ENCODE measurements at places on chromosomes 13 and 19. TPM values are rescaled to one million over a fixed set of nuclear protein-coding genes. Genes with fewer than 3 reads are reported as not detected.
A peak's percentile ranks its signal among the peaks of the same experiment; 100 is the strongest.

The DOCK9 gene
- 54.4 TPM for total RNA-seq

The ZNF493 gene
- total RNA-seq, result 15.7 TPM

The FAM216B gene
- not detected for total RNA-seq

The VAV1 gene
- 12.3 TPM for total RNA-seq

The TSC22D1 gene
- 249 TPM for total RNA-seq

The CCL25 gene
- total RNA-seq, result not detected

The MTIF3 gene
- total RNA-seq, result 57.4 TPM

The LENG8 gene
- total RNA-seq, result 214 TPM

The TEX29 gene
- not detected for total RNA-seq

The SPRY2 gene
- total RNA-seq, result 51.3 TPM

The CALR3 gene
- not detected for total RNA-seq

The COX7A1 gene
- 6.0 TPM for total RNA-seq

The ACER1 gene
- total RNA-seq, result not detected

The SBK3 gene
- total RNA-seq, result 0.54 TPM

The EEF1AKMT1 gene
- 5.1 TPM for total RNA-seq

The TMEM91 gene
- total RNA-seq, result 5.6 TPM

The CDC42EP5 gene
- 446 TPM for total RNA-seq

The CFAP97D2 gene
- total RNA-seq, result not detected

The ZNF763 gene
- total RNA-seq, result 6.7 TPM

The KIR3DL2 gene
- 0.26 TPM for total RNA-seq

DNA sequence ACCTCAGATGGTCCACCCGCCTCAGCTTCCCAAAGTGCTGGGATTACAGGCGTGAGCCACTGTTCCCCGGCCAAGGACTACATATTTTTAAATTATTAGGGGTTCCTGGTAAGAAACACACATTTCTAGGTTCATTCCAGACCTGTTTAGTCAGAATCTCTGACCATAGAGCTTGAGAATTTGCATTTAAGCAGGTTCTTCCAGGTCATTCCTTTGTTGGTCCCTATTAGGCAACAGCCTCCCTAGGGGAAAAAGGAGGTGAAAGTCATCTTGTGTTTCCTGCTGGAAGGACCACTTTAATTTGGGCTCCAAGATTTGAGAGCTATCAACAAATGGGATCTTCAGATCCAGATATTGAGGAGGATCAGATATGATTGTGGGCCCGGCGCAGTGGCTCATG lies 16.3 kb downstream of the S1PR2 start:
- no peak for DNase-seq

DNA sequence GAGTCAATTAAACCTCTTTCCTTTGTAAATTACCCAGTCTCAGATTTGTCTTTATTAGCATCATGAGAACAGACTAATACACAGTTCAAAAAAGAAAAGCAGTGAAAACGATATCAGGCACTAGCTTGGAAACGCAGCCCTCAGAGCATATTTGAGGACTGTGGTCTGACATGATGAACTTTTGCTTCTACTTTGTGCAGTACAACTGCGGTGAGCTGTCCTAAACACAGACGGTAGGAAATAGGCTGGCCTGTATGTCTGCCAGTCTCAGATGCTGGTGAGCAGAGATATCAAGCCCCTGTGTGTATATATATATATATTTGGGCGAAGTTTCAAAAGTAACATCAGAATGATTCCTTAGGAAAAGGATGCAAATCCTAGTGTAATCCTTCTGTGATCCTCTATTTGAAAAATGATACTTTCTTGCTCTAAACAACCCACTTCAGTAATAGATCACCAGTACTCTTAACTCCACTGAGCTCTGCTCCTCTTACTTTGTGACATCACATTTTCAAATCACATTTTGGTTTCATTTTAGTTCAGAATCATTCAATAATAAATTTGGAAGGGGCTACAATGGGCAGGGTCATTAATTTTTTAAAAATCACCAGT lies 74.4 kb downstream of the TNFRSF19 start:
- no peak for DNase-seq

- DNase-seq, result peak; percentile 78
Measured at GRCh38 chr13:23701636-23702035, 131.4 kb downstream of the TNFRSF19 start.

- peak; percentile 23 for DNase-seq
Measured at GRCh38 chr19:48708471-48708870, 11.1 kb downstream of the MAMSTR start.

- peak; percentile 35 for DNase-seq
Measured at GRCh38 chr19:11093689-11094238, 4.5 kb downstream of the LDLR start.

DNA sequence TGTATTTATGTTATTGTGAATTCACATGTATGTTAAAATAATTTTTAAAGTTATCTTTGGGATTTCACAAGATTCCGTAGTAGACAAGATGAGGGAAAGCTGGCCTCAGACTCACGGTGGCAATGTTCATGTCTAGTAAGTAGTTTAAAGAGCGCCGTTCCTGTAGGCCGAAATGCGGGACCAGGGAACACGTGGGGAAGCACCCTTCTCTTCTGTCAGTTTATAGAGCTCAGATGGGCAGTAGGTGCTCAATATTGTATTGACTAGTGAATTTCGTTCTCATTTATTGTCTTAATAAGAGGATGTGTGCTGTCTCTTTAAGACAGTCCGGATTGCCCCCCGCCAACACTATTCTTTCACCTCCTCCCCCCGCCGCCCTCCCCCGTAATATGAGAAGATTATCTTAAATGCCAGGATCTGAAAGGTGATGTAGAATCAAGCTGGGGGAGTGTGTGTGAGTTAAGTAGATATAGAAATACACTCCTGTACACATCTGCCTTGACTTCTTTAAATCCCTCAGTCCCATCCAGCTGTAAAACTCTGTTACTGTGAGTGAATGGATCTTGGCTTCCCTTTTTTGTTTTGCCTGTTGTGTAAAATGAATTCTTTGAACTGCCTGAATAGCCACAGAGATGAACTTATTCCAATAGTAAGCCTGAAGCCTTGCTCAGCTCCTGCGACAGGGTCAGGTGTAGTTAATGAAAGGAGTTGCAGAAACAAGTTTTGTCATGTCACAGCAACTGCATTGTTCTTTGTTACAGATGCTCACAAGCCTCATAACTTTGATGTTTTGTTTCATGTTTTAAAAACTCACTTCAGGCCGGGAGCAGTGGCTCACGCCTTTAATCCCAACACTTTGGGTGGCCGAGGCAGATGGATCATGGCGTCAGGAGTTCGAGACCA lies 1.3 kb downstream of the LAMP1 start:
- DNase-seq, result no peak

- DNase-seq, result no peak
Measured at GRCh38 chr19:39212375-39212742, 8.3 kb upstream of the SYCN start.

DNA sequence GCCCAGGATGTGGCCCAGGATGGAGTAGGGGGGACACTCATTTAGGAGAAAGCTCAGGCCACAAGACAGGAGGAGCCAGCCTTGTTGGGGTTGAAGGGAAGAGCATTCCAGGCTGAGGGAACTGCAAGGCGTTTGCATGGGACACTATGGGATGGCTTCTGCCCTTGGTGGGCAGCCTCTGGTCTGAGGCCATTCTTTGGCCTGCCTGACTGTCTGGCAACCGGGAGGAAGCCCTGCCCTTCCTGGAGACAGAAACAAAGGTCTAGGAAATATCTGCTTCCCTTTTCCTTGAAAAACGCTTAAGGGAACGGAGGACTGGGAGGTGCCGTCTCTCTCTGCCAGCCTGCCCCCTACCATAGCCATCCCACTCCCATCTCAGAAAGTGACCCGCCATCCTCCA lies 2.8 kb upstream of the ICAM1 start:
- no peak for DNase-seq

DNA sequence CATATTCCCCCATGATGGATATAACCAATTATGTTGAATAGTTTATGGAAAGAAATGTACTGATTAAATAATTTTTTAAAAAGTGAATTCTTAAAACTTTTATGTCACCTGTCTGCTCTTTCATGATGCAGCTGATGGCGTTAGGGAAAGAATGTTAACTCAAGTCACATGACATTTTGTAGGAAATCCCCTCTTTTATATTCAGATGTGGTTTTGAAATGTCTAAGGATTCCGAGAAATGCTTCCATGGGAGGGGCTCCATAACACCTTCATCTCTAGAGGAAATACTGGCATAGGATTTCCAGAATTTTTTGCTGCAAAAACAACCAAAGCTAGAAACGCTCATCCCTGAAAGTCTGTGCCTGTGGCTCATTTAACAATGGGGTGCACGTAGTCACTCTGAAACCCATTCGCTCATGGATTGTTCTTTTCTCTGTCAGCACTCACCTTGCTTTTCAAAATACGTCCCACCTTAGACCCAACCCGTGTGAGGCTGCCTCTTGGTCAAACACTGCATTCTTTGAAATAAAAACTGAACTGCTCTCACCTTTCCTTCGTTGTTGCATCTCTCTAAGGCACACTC lies 288.9 kb downstream of the SHISA2 start:
- no peak for DNase-seq

DNA sequence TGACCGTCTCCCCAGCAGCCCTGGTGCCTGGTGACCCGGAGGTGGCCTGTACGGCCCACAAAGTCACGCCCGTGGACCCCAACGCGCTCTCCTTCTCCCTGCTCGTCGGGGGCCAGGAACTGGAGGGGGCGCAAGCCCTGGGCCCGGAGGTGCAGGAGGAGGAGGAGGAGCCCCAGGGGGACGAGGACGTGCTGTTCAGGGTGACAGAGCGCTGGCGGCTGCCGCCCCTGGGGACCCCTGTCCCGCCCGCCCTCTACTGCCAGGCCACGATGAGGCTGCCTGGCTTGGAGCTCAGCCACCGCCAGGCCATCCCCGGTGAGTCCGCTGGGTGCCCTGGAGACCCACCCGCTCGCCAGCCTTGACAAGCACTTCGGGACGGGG lies 2.2 kb downstream of the MADCAM1 start:
- DNase-seq, result no peak

DNA sequence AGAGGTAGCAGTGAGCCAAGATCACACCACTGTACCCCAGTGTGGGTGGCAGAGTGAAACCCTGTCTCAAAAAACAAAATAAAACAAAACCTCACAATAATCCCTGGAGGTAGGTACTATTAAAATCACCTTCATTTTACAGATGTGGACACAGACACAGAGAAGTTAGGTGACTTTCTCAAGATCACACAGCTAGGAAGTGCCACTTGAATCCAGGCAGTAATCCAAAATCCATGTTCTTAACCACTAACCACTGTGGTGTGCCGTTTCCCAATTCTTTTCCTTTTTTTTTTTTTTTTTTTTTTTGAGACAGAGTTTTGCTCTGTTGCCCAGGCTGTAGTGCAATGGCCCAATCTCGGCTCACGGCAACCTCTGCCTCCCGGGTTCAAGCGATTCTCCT lies 9.0 kb downstream of the PPP1R14A start:
- DNase-seq, result no peak

- no peak for DNase-seq
Measured at GRCh38 chr13:92612892-92613291, 613.7 kb upstream of the GPC6 start.

DNA sequence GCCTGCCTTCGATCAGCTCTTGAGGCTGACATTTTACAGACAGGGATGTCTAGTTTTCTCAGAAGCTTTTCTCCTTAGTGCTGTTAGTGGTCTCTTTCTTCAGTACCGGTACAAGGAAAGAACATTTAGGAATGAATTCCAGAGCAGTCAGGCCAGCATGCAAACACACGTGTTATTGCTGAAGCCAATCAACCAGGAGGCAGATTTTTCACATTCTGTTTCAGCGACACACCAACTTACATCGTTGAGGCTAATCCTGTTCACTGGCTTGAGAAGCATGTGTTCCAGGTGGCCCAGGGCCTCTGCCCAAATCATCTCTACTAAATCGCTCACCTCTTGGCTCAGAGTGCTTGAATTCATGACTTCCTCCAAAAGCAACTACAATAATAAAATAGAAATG lies 19.2 kb downstream of the PARP4 start:
- DNase-seq, result no peak

DNA sequence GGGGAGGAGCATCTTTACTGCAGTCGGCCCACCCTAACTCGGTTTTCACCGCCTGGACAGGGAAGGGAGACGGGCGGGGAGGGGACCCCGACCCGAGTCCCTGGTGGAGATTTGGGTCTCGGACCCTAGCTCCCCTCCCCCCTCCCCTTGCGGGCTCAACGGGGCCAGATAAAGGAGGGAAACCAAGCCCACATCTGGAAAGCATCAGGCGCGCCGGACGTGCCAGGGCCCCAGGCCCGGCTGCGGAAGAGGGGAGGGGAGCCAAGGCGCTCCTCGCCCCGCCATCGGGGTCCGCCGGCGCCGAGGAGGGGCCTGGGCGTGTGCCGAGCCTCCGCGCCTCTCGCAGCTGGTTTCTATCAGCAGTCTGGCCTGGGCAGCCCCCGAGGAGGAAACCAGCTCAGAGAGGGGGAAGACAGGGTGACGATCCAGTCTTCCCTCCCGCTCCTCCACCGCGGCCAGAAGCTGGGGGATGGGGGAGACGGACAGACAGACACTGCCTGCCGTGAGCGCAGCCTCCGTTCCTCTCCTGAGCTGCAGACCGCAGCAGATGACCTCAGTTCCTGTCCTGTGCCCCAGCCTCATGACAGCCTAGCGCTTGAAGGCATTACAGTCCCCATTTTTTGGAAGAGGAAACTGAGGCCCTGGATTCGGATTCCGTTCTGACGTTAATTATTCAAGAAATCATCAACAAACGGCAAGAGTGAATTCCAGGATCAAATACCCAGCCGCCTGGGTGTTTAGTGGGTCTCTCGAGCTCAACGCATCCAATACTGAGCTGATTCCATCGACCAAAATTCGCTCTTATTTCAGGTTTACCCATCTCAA lies 3.6 kb upstream of the GNG8 start:
- DNase-seq, result peak; percentile 65

- no peak for DNase-seq
Measured at GRCh38 chr19:52734331-52734892, 432 bp downstream of the ZNF611 start.

DNA sequence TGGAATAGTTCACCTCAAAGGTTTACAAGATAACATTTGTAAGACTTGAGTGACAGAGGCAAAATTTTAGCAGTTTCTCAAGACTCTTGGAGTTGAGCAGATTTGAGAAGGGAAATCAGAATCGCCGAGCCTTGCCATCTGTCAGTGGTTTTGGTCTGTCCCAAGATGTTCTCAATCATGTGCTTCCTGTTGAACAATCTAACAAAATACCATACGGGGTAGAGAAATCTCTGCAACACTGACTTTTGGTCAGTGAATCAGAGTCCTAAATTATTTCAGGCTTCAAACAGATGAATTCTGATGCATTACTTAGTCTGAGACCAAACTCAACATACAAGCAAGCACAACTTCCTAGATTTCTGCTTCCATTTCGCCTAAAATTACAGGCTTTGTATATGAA lies 3.8 kb downstream of the KCTD12 start:
- no peak for DNase-seq

DNA sequence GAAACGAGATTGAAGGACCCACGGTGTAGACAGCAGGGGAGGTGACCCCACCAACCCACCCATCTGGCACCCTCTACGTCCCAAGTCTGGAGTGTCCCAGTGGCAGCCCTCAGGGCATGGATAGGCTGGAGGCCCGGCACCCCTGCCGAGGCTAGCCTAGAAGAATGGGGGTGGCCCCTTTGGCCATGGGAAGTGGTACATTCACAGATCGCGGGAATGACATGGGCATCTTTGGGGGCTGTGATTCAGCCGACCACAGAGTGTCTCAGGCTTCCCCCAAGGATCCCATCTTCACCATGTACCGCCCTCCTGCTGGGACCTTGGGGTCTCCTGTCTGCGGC lies 11.3 kb upstream of the MKNK2 start:
- DNase-seq, result no peak

GRCh38 chr13:24630851-24631620 lies 49.2 kb upstream of the ATP12A start:
- DNase-seq, result no peak
